Stimulated activated CD4-positive, alpha-beta T cell treated with anti-CD3 and anti-CD28 coated beads, Interleukin-15, amount 100 ng/mL, for 48 hours (primary cell): ENCODE measurements at places on chromosomes 6 and 20.

DNA sequence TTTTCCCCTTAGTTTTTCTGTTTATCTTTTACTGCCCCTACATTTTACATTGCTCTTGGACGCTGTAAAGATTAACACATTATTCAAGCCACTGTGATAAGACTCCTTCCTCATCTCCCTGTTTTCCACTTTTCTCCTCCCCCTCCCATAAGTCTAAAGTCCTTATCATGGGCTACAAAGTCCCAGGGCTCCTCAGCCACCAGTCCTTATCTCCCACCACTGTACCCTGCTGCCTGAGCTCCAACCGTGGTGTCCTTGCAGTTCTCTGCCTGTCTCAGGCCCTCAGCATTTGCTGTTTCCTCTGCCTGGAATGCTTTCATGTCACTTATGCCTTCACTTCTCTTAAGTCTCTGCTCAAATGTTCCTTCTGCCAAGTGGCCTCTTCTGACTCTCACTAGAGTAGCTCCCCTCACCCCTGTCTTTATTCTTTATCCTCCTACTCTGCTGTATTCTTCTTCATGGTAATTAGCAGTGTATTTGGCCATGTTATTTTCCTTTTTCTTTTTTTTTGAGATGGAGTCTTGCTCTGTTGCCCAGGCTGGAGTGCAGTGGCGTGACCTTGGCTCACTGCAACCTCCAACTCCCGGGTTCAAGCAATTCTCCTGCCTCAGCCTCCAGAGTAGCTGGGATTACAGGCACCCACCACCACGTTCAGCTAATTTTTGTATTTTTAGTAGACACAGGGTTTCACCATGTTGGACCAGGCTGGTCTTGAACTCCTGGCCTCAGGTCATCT is 10.8 kb upstream of the LATS1 start:
- DNase-seq, result no peak

GRCh38 chr6:23559587-23560343 is 566.2 kb upstream of the NRSN1 start:
- no peak for DNase-seq

GRCh38 chr6:53758496-53758895 is 36.3 kb upstream of the LRRC1 start:
- no peak for DNase-seq

GRCh38 chr20:44626278-44626677 is 25.2 kb downstream of the ADA start:
- no peak for DNase-seq

- DNase-seq, result no peak
These were observed 860.2 kb upstream of the MAP3K7 start for GRCh38 chr6:91447081-91447480.

DNA sequence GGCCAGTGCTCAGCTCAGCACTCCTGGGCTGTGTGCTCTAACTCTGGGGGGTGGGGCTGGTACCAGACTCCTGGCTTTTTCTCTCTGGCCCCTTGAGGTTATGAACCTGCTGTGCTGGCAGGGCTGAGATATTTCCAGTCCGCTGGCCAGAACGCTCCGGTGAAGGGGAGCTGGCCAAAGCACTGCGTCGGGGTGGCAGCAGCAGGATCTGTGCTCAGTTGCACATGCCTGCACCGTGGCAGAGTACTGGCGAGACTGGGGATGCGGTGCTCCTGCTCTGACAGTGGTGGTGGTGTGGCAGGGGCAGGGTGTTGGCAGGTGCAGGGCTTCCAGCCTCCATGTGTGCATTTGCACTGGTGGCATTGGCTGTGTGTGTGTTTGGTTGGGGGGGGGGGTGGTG is 374.4 kb downstream of the PHF3 start:
- no peak for DNase-seq

DNA sequence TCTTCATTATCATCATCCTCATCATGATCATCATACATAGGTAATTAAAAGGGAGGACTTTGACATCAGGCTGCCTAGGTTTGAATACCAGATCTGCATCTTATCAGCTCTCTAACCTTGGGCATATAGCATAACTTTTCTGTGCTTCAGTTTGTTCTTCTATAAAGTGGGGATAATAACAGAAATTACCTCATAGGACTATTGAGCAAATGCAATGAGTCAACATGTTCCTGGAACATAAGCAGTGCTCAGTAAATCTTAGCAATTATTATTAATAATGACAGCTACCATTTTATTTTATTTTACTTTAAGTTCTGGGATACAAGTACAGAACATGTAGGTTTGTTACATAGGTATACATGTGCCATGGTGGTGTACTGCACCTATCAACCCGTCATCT is 7.2 kb downstream of the C20orf202 start:
- no peak for DNase-seq

- no peak for DNase-seq
These were observed 275.7 kb downstream of the SOX4 start for GRCh38 chr6:21869085-21869771.

- no peak for DNase-seq
These were observed 128.2 kb upstream of the BMP5 start for GRCh38 chr6:56003616-56004015.

- DNase-seq, result no peak
These were observed 12.0 kb downstream of the LMBRD1 start for GRCh38 chr6:69784595-69785377.

- DNase-seq, result no peak
These were observed 30.6 kb upstream of the ULBP3 start for GRCh38 chr6:150099546-150099945.

DNA sequence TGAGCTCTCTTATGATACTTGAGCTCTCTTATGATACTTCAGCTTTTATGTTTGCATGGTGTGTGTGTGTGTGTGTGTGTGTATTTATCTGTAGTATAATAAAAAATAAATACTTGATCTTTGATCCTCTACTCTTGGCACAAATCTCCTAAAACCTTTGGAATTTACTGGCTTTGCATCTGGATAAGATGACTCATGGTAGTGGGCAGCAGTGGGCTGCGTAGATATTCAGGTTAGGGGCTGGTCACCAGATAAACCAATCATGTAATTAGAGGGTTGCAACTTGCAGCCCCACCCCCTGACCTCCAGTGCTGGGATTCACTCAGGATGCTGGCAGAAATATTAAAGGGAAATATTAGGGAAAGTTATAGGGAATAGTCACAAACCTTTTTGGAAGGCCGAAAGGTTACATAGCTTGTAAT is 151.9 kb upstream of the COL21A1 start:
- no peak for DNase-seq

- DNase-seq, result no peak
These were observed 442.3 kb upstream of the AGPAT4 start for GRCh38 chr6:161716176-161716575.

DNA sequence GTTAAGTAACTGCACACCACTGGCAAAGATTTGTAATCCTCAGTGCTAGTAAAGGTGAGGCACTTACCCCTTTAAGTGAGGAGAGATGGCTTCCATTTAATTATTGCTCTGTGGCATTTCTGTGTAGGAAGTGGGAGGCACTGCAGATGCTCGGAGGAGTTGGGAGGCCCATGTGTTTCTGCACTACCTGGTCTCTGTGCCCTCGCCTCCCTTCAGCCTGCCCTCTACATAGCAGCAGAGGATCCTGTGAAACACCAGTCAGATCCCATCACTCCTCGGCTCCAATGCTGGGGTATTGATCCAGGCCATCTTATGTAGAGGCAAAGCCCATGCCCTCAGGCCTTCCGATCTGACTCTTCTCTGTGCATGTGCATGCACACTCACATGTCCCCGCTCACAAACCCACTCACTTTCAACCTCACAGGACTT is 67.0 kb downstream of the SLX4IP start:
- peak; percentile 4 for DNase-seq

- DNase-seq, result no peak
These were observed 101.2 kb upstream of the CLVS2 start for GRCh38 chr6:122894791-122895190.

DNA sequence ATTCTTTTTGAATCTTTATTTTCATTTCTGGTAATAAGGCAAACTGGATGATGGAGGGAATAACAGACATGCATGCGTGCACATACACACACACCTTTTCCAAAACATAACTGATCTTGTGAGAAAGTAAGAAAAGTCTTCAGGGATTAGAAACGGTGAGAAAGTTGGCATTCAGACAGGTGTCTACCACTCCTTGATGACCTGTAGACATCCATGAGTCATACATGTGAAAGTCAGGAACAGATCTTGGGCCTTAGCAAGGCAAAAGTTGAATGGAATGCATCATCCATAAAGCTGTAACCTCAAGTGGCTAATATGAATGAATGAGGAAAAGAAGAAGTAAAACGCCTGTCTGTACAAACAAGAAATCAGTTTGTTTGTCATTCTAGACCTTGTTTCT is 97.3 kb downstream of the GRIK2 start:
- DNase-seq, result no peak

- DNase-seq, result no peak
These were observed 13.6 kb upstream of the ZNF335 start for GRCh38 chr20:45985573-45985972.

DNA sequence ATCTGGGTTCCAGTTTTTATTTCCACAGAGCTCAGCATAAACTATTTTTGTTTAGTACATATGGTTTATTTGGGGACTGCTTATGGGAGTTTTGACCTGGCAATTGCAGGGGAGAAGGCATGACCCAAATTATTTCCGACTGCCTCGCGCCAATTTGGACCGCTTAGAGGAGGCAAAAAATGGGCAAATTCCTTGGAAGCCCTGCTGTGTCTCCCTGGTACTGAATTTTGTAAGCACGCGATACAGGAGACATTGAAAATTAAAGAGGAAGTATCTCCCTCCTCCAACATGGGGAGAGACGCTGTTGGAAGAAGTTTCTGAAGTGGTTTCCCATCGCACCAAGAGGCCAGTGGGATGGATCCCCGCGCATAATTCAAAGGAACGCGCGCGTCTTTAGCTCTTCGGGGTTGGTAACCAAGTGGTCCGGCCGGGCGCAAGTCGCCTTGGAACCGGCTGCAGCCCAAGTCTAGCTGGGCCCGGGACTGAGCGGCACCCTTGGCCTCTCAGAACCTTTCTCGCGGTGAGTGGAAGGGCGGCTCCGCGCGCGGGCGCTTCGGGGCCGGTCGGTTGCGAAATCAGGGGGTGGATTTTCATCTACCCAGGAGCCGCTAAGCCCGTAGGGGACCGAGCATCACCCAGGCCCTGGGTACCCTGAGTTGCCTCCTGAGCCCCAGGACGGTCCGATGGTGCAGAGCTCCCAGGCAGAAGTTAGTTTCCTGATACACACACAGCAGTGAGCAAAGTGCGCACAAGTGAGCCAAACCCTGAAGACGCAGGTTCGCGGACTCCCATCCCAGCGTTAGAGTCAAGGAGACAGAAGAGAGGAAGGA is 6.2 kb downstream of the NKX2-2 start:
- no peak for DNase-seq

DNA sequence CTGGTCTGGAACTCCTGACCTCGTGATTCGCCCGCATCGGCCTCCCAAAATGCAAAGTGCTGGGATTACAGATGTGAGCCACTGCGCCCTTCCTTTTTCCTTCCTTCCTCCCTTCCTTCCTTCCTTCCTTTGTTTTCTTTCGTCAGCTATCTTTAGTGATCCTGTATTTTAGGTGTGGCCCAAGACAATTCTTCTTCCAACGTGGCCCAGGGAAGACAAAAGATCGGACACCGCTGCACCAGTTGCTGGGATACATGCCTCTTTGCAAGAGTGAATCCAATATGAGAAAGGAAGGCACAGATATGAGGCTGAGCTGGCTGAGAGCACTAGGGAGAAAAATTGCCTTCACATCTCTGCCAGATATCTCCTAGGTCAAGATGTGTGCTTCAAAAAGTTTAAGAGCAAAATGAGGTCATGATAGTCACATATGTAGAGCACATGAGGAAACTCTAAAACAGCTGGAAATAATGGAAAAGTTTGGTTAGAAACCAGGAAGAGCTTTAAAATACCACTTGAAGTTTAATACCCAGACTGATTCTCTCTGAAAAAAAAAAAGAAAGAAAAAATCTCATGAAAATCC is 41.8 kb downstream of the OR2B2 start:
- no peak for DNase-seq

DNA sequence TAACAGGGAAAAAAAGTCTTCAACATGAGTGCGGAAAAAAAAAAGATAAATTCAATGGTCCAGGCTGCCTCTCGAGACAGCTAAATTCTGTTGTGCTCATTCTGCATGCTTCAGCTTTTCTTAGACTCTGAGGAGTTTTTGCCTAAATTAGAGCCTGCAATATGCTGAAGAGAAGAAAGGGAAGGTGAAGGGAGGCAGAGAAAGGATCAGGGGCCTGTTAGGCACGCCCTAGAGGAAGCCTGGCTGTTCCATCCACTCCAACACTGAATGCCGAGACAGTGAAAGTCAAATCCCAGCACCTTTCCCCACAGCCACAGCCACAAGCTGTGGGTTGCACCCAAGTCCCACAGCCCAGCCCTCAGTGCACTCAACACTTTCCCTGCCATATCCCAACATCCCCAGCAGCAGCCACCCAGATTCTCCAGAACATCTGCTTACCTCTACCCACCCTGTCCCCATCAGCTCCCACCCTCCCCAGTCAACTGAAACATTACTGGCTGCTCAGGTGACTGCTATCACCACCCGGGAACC is 37.3 kb downstream of the PREX1 start:
- no peak for DNase-seq

DNA sequence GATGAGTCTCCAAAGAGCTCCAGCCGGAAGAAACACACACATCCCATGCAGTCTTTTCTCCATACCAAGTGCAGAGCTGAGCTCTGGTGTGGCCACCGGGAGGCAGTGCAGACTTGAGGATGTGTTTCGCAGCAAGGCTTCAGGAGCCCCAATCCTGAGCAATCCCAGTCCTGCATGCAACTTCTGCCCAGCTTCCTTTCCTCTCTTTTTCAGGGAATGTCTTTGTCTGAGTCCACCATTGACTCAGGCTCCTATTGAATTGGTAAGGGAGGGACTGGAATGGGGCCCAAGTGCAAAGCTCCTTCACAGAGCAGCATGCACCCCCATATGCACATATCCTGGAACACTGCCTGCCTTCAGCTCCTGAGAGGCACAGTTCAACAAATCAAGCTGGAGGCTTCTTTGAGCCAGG is 50.5 kb upstream of the ASIP start:
- DNase-seq, result peak; percentile 9

- peak; percentile 44 for DNase-seq
These were observed 65.7 kb upstream of the TOP1 start for GRCh38 chr20:40962733-40963504.

- no peak for DNase-seq
These were observed 30.5 kb upstream of the HLA-G start for GRCh38 chr6:29797135-29797534.

DNA sequence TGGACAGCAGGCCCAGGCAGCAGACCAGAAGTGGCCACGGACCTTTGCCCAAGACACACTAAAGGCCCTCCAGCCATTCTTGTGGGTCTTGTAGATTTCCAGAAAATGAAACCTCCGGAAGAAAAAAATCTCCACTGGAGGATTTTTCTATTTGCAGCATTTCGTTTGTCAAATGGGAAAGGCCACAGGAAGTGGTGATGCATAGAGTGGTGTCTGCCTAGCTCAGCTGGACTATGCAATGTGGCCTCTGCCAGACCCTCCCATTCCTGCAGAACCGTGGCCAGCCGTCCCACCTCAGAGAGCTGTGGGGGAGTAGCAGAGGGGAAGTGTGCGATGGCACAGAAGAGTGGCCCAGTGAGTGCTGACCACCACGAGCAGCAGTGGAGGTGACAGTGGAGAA is 24.0 kb upstream of the INSM1 start:
- DNase-seq, result no peak

DNA sequence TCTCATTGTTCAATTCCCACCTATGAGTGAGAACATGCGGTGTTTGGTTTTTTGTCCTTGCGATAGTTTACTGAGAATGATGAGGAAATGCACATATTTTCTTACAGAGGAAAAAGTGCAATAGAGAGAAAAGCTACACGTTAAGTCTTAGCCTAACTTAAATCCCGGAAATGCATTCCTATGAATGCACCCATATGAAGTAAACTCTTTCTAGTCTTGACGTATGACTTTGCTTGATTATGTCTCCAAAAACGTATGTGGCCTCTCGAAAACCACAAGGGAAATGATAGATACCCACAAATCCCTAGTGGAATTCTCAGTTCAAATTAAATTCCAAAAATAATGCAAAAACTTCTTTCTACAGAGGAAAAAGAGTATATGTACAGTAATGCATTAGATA is 90.7 kb upstream of the SASH1 start:
- DNase-seq, result no peak
